ENCODE measurements at places on chromosomes 7 and 10. TPM values are rescaled to one million over a fixed set of nuclear protein-coding genes. Genes with fewer than 3 reads are reported as not detected.

DNA sequence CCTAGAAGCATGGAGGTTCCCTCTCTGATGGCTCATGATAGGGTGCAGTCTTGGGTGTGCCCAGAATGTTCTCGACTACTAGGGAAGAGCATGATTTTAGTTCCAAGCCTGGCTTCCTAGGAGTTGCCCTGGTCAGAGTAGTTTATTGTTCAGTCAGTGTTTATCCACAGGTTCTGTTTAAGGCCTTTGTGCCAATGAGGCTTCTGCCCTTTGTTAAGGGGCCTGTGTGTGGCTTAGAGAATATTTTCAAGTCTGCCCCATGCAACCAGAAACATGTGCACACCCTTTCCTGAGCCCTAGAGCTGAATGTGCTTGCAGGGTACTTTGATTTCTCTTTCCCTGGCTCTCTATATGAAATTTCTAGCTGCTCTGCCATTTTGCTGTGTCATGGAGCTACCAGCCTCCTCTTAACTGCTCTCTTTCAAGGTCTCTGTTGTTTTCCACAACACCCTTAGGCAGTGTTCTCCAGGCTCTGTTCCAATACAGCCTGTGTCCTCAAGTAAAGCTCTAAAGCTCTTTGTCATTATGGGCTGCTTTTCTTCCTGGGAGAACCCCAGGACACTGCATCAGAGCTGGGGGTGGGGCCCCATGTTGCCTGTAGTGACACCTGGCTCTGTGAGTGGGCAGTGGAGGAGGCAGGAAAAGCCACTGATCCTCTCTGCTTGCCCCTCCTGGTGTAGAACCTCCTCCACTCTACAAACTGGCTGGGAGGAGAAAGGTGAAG, 34.1 kb upstream of the TSPAN33 start:
- no peak for DNase-seq

DNA sequence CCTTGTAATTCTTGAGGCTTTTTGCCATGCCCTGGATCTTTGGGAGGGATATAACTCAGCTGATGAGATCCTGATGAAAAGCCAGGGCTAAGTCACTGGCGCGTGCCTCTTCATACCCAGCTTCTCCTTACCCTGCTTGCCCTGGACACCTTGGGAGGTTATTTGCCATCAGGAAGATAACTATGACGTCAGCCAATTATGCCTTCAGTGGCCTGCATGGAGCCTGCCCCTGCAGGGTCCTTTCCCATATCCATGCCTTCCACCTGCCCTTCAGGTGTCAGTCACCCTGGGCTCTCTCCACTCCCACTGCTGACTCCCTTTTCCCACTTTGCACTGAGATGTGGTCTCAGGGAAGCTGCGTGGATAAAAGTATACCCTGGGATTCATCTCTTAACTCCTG, 520.1 kb downstream of the SORCS3 start:
- DNase-seq = no peak

GRCh38 chr10:102752266-102752930, 8.7 kb downstream of the WBP1L start:
- no peak for DNase-seq

ZNF736 gene
- 10.0 TPM for total RNA-seq

DNA sequence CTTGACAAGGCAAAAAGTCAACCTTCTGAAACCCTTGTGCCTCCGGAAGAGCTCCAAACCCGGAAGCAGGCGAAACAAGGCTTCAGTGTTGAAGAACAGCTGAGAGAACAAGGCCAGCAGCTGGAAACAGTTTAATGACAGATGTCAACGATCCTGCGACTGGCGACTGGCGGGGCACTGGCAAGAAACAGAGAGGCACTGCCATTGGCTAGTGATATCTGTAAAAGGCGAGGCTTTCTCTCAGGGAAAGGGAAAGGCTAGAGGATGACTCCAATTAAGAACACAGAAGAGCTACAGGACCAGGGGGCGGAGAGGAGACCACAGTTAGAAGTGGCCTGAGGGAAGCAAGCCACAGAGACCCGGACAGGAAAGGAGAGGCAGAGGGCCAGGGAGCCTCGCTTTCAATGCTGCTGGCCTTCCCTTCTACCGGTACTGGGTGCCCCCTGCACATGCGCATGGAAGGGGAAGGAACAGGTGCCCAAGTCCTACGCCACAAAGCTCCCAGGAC, 19.4 kb downstream of the ITGB1 start:
- DNase-seq = no peak

PPP1R3C gene
- 46.7 TPM for total RNA-seq

Data from esophagus muscularis mucosa (tissue), 4 donors.